DND-41 (cell line): ENCODE measurements at places on chromosomes 4 and X.
A peak's percentile ranks its signal among the peaks of the same experiment; 100 is the strongest.

GRCh38 chrX:106954041-106954440 is 33.8 kb downstream of the CLDN2 start:
- H3K4me1 ChIP-seq: no peaks in the 10 kb centered on the region
- no peaks in the 10 kb centered on the region for H3K36me3 ChIP-seq
- no peak for DNase-seq
- no peak overlapping the region for H3K27ac ChIP-seq
- H3K27me3 ChIP-seq: no peaks in the 10 kb centered on the region

- no peaks in the 10 kb centered on the region for H3K4me1 ChIP-seq
- H3K4me3 ChIP-seq: no peak overlapping the region
- DNase-seq: no peak
- H3K36me3 ChIP-seq: no peaks in the 10 kb centered on the region
- no peaks in the 10 kb centered on the region for H3K27me3 ChIP-seq
Observed at GRCh38 chr4:44438687-44439086, 9.9 kb downstream of the KCTD8 start.

- no peaks in the 10 kb centered on the region for H3K27me3 ChIP-seq
- H3K4me1 ChIP-seq: no peaks in the 10 kb centered on the region
- no peak for DNase-seq
- no peaks in the 10 kb centered on the region for H3K36me3 ChIP-seq
Observed at GRCh38 chrX:35699642-35700041, 98.5 kb upstream of the MAGEB16 start.

GRCh38 chrX:96394598-96394997 is 290.0 kb upstream of the DIAPH2 start:
- H3K27me3 ChIP-seq: no peaks in the 10 kb centered on the region
- no peaks in the 10 kb centered on the region for H3K4me1 ChIP-seq
- DNase-seq: no peak
- no peak overlapping the region for H3K27ac ChIP-seq
- no peak overlapping the region for H3K4me3 ChIP-seq

GRCh38 chrX:24428516-24428915 is 36.6 kb upstream of the PDK3 start:
- no peaks in the 10 kb centered on the region for H3K27me3 ChIP-seq
- no peaks in the 10 kb centered on the region for H3K36me3 ChIP-seq
- no peak for DNase-seq
- no peak overlapping the region for H3K4me3 ChIP-seq

DNA sequence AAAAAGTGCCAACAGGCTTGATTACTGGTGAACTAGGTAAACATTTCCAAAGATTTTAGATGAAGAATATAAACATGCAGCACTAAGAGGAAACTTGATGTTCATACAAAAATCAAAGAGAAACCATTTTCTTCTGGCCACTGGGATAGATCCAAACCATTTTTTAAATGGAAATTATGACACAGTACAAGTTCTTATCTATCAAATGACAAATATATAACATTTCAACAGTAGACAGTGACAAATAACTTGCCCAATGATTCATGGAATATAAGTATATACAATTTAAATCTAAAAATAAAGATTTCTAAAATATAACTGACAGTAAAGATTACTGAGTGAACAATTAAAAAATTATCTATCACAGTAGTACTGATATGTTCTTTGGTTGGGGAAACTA is 151.1 kb downstream of the CDS1 start:
- no peak overlapping the region for H3K27ac ChIP-seq
- DNase-seq: no peak
- no peaks in the 10 kb centered on the region for H3K4me1 ChIP-seq
- no peaks in the 10 kb centered on the region for H3K36me3 ChIP-seq

DNA sequence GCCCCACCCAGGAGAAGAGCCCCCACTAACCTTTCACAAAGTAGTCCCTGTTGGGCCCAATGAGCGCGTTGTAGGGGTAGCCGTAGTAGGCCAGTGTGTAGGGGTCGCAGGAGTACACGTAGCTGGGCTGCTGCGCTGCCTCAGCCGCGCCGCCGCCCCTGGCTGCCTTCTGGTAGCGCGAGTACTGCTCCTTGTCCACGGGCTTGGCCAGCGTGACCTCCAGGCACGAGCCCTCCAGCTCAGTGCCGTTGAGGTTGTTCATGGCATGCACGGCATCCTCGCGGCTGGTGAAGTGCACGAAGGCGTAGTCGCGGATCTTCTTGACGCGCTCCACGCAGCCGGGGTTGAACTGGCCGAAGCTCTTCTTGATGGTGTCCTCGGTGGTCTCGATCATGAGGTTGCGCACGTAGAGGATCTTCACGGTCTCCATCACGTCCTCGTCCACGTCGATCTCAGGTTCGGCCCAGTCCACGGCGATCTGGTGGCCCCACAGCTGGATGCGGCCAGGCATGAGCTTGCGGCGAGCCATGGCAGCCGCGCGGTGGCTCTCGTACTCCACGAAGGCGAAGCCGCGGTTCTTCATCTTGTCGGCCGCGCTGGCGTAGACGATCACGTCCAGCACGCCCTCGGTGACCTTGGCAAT is 102.7 kb downstream of the CHRNA9 start:
- H3K4me3 ChIP-seq: no peak overlapping the region
- H3K36me3 ChIP-seq: no peaks in the 10 kb centered on the region
- H3K4me1 ChIP-seq: 0 out of 2 replicates have a peak, but pooled peaks cover 4% of the 10 kb centered on the region
- H3K27me3 ChIP-seq: peaks cover 9% of the 10 kb centered on the region

DNA sequence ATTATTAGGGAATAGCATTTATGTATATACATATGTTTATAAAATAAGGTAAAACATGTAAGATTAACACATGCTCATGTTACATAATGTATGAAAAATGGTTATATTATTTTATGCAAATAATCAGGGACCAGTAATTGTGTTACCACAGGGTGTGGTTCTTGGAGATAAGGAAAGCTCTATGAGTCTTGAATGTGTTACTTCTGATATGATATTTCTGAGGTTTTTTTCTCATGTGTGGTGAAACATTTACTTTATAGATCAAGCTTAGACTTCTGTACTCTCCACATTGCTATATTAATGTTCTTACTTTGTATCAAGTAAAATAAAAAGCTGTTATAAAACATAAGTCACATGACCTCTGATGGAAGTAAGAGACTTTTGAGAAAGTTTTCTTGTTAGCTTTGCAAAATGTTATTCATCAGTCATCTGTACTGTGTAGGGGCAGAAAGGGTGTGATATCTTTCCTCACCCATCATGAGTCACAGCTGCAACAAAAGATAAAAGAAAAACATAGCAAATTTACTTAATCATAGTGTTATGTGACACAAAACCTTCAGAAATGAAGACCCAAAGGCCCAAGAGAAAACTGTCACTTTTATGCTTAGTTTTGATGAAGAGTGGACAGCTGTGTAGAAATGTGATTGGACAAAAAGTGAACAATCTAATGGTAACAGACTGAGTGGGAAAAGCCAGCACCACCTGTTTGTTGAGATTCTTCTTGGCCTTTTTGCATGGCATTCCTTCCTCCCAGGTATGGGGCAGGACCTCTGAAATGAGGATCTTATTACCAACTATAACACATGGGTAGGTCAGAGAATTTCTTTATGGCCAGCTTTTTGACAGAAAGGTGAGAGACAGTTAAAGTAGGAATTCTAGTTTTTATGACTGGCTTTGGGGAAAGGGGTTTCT is 632.3 kb downstream of the PDHA2 start:
- no peak overlapping the region for H3K4me3 ChIP-seq
- H3K36me3 ChIP-seq: no peaks in the 10 kb centered on the region
- no peak overlapping the region for H3K27ac ChIP-seq

DNA sequence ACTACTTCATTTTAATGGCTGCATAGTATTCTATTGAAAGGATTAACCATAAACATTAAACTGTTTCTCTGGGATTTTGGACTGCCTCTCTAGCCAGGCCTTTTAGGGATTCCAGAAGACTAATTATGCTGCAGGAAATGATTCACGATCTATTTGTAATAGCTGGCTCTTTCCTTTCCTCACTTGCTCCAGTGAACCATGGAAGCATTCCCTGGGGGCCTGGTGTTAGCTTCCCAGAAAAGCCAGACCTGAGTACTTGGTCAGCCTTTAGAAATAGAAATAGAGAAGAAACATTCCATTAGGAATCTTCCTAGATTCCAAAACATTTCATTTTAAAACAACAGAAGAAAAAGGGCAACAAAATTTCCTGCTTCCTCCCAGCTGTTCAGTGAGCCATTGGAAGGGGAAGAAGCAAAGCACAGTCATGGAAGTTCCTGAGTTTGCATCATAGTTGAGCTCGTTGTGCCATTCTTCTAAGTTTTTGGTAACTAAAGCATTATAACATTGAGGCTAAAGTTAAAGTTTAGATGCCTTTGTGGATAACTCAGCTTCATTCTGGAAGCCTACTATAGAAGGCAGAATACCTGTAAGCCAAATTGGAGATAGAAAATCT is 83.5 kb downstream of the NPNT start:
- no peaks in the 10 kb centered on the region for H3K4me1 ChIP-seq
- no peaks in the 10 kb centered on the region for H3K36me3 ChIP-seq
- no peak for DNase-seq
- H3K27me3 ChIP-seq: no peaks in the 10 kb centered on the region
- H3K4me3 ChIP-seq: no peak overlapping the region
- no peak overlapping the region for H3K27ac ChIP-seq

DNA sequence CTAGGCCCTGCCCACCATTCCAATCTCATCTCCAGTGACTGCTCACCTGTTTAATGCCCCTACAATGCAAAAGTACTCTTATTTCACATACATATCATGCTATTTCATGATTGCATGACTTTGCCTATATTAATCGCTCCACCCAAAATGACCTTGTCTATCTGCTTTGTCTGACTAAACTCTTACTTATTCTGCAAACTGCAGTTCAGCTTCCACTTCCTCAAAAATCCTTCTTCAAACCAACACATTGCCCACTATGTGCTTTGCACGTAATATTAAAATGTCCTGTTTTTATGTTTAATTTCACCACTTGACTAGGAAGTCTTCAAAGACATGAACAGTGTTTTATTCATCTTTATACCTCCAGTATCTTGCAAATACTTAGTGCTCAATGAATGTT is 229.6 kb downstream of the OPHN1 start:
- no peaks in the 10 kb centered on the region for H3K27me3 ChIP-seq
- H3K4me1 ChIP-seq: no peaks in the 10 kb centered on the region
- no peak for DNase-seq
- H3K27ac ChIP-seq: no peak overlapping the region
- no peaks in the 10 kb centered on the region for H3K36me3 ChIP-seq

- DNase-seq: no peak
- no peak overlapping the region for H3K4me3 ChIP-seq
Observed at GRCh38 chr4:84894621-84895020, 71.9 kb downstream of the WDFY3 start.

GRCh38 chr4:147590249-147590920 is 26.8 kb upstream of the TMEM184C start:
- no peak overlapping the region for H3K4me3 ChIP-seq
- H3K27me3 ChIP-seq: peaks cover 3% of the 10 kb centered on the region
- H3K36me3 ChIP-seq: no peaks in the 10 kb centered on the region
- no peaks in the 10 kb centered on the region for H3K4me1 ChIP-seq
- H3K27ac ChIP-seq: no peak overlapping the region
- DNase-seq: peak; percentile 49

DNA sequence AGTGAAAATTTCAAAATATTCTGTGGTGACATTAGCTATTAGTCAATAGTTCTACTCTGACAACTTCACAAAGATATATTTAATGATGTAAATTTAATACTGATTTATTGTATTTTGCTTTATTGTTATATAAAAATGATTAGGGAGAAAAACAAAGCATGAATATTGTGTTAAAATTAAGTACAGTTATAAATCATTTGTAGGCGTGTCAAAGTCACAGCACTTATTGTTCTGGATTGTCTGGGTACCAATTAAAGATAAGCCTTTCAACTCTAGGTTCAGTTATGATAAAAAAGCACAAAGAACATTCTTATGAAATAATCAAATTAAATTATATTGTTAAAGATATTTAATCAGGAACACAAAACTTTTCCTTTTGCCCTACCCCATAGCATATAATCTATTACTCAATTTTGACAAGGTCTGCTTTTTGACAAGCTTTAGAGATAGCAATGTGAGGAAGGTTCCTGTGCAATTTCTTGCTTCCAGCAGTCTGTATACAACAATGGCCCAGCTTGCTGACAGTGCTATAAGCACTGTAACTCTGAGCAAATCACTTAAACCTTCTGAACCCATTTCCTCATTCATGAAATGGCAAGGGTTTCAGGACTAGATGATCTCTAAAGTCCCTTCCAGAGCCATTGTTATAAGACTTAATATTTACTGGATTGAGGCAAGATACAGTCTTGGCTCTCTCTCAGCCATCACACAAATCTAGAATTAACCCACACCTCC is 910.3 kb upstream of the LCORL start:
- H3K36me3 ChIP-seq: no peaks in the 10 kb centered on the region
- no peak for DNase-seq
- no peak overlapping the region for H3K4me3 ChIP-seq
- no peaks in the 10 kb centered on the region for H3K27me3 ChIP-seq
- no peaks in the 10 kb centered on the region for H3K4me1 ChIP-seq
- no peak overlapping the region for H3K27ac ChIP-seq

- H3K4me1 ChIP-seq: peaks cover 73% of the 10 kb centered on the region
- no peaks in the 10 kb centered on the region for H3K36me3 ChIP-seq
- no peak for DNase-seq
- peak overlapping the region; percentile 84 for H3K27ac ChIP-seq
Observed at GRCh38 chr4:95640311-95640710, 91.5 kb upstream of the UNC5C start.

DNA sequence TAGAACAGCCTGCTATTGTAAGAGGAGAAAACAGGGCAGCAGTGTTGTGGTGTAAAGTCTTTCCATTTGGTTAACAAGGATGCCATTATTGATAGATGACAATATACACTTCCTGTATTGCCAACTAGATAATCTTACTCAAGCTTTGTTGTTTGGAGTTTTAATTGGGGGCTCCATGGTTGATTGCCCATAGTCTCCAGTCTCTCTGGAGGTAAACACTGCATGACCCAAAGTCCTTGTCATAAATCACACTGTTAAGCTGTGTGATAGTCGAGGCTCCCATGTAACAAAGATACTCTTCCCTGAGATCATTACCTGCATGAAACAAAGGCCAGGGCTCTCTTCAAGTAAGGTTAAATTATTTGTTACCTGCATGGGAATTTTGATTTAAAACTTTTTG is 394.6 kb downstream of the C4orf33 start:
- DNase-seq: no peak
- no peak overlapping the region for H3K27ac ChIP-seq
- no peak overlapping the region for H3K4me3 ChIP-seq
- no peaks in the 10 kb centered on the region for H3K4me1 ChIP-seq
- H3K27me3 ChIP-seq: no peaks in the 10 kb centered on the region
